NCI-H748 treated with DMSO at 0.1 percent for 48 hours (cell line): ENCODE measurements at places on chromosomes 12 and 14.

- DNase-seq: no peak
These were observed 300.3 kb downstream of the BTG1 start for GRCh38 chr12:91845365-91845764.

DNA sequence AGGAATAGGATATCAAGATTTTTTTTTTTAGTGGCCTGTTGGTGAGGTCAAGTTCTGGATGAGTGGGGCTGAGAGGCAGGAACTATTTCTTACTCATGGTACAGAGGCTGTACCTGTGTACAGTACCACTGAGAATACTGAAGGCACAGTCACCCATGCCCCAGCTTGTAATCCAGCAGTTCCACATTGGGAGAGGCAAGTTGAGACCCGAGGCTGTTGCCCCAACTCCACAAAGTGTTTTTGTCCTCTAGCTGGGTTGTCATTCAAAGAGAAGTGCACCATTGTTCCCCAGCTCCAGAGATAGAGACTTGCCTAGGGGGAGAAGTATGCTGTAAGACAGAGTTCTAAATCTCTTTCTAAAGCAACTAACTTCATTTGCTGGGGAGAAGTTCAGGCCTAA is 38.7 kb downstream of the ARID2 start:
- no peak for DNase-seq

GRCh38 chr12:85191-85666 is 18.7 kb downstream of the IQSEC3 start:
- DNase-seq: no peak

DNA sequence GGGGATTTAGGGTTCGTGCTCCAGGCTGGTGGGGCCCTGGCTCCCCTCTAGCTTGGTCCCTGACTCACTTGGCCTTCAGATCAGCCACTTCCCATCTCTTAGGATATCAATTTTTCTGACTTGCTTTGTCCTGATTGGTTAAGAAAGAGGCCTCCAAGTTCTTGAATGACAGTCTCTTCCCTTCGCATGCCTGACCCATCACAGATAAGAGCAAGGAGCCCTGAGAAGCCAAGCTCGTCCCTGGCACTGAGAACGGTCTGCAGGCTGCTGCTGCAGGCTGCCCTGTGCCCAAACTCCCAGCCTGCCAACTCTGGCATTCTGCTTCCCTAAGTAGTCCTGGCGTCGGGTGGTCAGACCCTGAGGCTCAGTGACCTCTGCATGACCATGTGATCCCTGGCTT is 794 bp upstream of the LRTM2 start:
- DNase-seq: no peak

- DNase-seq: no peak
These were observed 76.5 kb downstream of the TGFB3 start for GRCh38 chr14:75905147-75905904.

DNA sequence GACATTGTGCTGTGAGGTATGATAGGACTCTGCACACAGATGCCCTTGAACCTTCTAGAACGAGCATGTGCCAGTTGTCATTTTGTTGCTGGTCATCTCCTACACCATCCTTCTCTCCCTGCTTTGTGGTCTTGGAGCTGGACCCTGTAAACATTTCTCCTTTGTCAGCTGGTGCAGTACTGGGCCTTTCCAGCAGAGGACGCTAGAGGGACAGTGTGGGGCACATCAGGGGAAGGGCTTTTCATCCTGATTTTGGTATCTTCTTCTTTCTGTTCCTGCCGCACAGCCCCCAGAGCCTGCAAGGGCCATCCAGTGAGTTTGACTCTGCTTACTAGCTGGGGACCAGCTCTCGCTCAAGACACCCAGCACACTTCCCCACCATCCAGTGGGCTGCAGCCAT is 484.6 kb downstream of the AACS start:
- DNase-seq: no peak

GRCh38 chr12:105721891-105722290 is 391.4 kb downstream of the C12orf75 start:
- DNase-seq: no peak

- DNase-seq: no peak
These were observed 1073.6 kb downstream of the BCL11B start for GRCh38 chr14:98198385-98198784.

DNA sequence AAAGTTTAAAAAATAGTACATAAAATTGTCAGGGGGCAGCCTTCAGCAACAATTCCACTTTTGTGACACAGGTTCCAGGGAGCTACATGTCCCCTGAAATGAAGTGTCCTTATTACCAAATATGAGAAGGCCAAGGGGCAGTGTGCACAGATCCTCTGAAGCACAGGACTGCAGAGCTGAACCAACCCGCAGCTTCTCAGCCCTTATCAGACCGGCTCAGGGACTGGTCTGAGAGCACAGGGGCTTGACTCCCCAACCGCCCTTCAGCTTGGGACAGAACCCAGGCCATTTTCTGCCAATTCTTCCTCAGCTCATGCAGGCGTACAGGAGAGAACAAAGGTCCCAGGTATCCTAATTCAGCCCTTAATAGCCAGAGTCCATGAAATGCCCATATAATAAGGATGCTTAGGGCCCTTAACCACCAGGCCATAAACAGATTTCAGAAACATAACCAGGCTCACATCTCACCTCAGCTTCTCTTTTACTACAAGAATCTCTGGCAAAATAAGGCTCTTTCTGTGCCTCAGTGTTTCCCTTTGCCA is 221.3 kb downstream of the ANO2 start:
- DNase-seq: no peak

GRCh38 chr14:58738876-58739275 is 101.1 kb downstream of the DACT1 start:
- DNase-seq: no peak

- no peak for DNase-seq
These were observed 502.8 kb upstream of the RPL10L start for GRCh38 chr14:47154276-47154797.

DNA sequence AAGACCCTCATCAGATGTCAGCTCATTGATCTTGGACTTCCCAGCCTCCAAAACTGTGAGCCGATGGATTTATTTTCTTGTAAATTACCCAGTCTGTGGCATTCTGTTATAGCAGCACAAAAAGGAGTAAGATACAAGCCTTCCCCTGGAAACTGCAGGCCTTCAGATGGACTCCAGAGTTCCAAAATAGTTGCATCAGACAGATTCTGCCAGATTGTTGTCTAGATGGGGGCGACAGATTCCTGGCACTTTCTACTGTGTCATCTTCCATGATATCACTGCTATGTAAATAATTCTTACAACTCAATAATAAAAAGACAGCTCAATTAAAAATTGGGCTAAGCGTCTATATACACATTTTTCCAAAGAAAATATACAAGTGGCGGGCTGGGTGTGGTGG is 17.2 kb upstream of the MARK3 start:
- DNase-seq: no peak

DNA sequence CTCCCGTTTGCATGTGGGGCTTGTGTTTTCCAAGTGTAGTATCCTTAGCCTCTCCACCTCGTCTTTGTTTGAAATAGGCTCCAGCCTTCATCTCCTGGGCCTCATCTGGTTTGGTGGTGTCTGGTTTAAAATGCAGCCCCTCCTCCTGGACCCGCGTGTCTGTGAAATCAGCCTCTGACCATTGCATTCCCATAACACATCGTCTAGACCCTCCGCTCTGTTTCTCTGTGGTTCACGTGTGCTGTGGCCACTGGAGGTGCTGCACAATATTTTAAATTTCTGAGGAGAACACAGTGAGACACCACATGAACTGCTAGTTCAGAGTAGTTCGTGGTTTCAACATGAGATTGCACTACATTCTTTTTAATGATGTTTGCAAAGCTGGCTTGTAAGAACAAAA is 35.6 kb downstream of the UBE3B start:
- no peak for DNase-seq

GRCh38 chr12:6347367-6348338 is 5.8 kb upstream of the TNFRSF1A start:
- DNase-seq: no peak

DNA sequence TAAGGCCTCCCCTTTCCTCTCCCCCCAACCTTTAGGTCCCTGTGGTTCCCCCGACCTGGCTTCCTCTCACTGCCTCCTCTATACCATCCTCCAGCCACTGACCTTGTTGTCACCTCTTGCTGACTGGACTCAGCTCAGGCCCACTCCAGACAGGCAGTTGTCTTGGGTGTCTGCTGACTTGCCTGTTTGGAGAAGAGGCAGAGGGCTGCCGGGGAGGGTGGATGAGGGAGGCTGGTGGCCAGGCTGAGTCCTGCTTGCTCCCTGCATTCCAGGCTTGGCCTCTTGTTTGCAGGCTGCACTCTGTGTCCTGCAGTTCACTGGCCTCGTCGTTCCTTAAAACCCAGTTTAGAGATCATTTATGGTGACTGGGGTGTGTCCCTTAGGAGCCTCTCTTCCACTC is 31.0 kb upstream of the RD3L start:
- DNase-seq: no peak

GRCh38 chr12:93176165-93176564 is 201.6 kb upstream of the NUDT4 start:
- DNase-seq: no peak

DNA sequence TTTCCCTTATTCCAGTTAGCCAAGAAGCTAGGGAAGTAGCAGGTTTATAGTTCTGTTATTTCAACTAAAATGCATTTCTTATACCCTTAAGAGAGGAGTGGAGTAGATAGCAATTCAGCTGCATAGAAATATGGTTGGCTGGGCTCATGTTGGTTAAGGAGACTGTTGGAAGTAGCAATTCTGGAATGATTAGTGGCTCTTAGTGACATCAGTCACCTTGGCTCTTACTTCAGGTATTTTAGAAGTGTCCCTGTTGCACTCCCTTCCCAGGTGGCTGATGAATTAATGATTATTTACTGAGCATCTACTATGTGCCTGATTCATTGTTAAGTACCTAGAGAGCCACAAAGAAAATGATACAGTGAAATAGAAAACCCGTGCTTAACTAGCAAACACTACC is 128.1 kb downstream of the MGST1 start:
- DNase-seq: no peak

GRCh38 chr14:90398315-90398839 is 1.5 kb downstream of the CALM1 start:
- DNase-seq: peak; percentile 74

DNA sequence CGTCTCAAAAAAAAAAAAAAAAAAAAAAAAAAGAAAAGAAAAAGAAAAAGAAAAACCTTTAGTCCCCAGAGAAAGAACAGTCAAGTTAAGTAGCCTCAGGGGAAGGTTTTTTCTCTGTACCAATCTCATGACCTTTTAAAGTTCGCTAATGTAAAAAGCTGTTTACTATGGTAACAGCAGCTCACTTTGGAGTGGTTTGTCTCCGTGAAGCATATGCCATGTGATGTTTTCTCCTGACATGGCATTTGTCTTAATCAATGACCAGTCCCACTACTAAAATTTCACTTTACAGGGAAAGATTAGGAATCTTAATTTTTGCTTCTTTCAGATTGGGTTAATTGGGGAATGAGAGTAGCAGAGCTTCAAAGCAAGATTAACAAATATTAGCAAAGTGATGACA is 4.3 kb downstream of the RNF212B start:
- no peak for DNase-seq

GRCh38 chr14:77083082-77083481 is 15.0 kb upstream of the CIPC start:
- no peak for DNase-seq

- DNase-seq: no peak
These were observed 23.8 kb downstream of the MAP3K9 start for GRCh38 chr14:70785556-70785955.

GRCh38 chr12:92462049-92462448 is 240.7 kb upstream of the PLEKHG7 start:
- DNase-seq: no peak

DNA sequence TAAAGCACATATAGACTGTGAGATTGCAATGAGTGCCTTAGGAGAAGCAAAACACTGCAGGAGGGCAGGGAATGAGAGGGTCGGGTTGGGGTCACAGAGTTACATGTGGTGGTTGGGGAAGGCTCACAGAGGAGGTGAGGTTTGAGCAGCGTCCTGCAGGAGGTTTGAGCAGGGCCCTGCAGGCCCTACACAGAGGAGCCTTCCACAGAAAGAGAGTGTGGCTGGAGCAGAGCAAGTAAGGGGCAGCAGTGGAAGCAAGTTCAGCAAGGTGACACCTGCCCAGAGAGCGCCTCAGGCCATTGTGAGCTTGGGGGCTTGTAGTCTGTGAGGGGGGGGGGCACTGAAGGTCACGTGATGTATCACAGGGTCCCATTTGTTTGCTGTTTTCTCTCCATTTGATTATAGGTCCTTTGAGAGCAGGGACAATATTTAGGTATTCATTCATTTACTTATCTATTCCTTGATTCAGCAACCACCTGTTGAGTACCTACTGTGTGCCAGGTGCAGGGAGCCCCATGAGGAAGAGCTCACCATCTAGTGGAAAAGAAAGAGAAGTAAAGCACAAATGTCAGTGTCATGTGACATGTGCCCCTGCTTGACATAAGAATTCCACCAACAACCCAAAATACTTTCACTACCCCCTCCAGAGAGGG is 56.6 kb downstream of the GALNT16 start:
- no peak for DNase-seq

- DNase-seq: no peak
These were observed 88.1 kb downstream of the ITPR2 start for GRCh38 chr12:26744697-26745440.

DNA sequence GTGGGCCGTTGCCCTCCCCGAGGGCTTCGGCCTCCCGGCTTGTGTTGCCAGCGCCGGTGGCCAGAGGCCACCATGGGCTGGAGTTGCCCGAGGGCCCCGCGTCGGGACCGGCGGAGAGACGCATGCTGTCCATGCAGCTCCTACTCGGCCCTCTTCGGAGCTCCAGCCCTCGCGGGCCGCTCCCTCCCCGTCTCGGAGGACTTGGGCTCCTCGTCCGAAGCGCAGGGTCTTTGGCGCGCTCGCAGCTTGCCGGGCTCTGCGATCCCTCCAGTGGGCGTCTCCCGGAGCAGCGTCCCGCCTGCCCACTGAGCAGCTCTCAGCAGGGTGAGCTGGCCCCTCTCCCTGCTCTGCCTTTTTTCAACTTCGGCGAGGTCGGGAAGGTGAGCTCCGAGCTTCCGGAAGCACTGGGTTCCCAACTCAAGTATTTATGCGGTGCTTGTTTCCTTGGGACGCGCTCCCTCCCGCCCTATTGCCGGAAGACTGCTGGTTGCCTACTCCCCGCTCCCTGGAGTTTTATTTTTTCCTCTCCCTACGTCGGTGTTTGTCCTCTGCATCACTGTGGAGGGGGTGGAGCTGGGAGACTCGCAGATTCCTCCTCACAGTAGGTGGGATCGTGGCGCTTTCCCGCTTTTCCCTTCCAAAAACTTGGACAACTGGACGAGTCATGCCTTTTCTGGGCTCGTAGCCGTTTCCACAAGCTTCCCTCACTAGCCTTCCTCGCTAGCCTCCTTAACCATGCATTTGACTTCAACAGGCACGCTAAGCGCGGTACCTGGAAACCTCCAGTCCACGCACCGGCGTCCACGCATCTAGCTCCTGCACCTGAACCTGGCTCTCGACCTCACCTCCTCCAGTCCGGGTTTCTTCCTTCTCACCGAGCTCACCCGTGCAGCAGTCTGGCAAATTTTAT is at the start of gene AVPR1A:
AVPR1A (minus strand) TSS at position 489 of the 910 bp plus-strand sequence; CDS start at position 124, 365 bp downstream.
- DNase-seq: peak; percentile 44

DNA sequence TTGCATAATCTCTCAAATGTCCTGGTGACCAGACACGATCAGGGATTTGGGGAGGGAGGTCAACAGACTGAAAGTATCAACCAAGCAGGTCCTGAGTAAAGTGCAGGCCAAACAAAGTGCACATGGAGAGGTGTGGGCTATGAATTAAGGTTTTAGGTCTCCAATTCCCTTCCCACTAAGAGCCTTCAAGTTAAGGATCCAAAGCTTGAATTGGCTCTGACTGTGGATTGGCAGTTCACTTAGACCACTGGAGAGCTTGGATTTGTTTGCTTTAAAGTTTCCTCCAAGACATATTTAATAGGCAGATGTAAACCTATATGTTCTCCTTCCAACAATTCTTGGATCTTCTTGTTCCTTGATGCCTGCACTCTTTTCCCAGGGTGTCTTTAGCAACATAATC is 129.6 kb upstream of the IGF1 start:
- DNase-seq: no peak
